NCI-H460 (cell line): ENCODE measurements at places on chromosomes 4 and X. TPM values are rescaled to one million over a fixed set of nuclear protein-coding genes. Genes with fewer than 3 reads are reported as not detected.

Gene VSIG1
- total RNA-seq: not detected in 2 replicates

Gene S100G
- total RNA-seq: not detected in 2 replicates

Gene MAGEA9B
- 0.12 TPM in 1 of 2 replicates, not detected in the other for total RNA-seq

Gene SGMS2
- 24.3 and 26.7 TPM in 2 replicates for total RNA-seq

Gene FHL1
- 14.1 and 15.8 TPM in 2 replicates for total RNA-seq

Gene SORBS2
- 22.0 and 23.8 TPM in 2 replicates for total RNA-seq

Gene BTK
- 0.05 TPM in 1 of 2 replicates, not detected in the other for total RNA-seq

Gene GRIA3
- total RNA-seq: not detected in 2 replicates

Gene BST1
- total RNA-seq: 10.2 and 11.1 TPM in 2 replicates

Gene TRIM61
- not detected in 2 replicates for total RNA-seq

Gene OTUD5
- total RNA-seq: 25.5 and 28.6 TPM in 2 replicates

Gene GC
- not detected in 2 replicates for total RNA-seq

Gene MAGEA12
- total RNA-seq: not detected in 2 replicates

Gene CDS1
- total RNA-seq: 0.32 TPM in 2 replicates

Gene PALLD
- total RNA-seq: 83.7 and 91.8 TPM in 2 replicates

Gene ATP8A1
- total RNA-seq: 6.8 and 7.9 TPM in 2 replicates

Gene UGT2B10
- not detected in 2 replicates for total RNA-seq

Gene UGT2B15
- total RNA-seq: not detected in 2 replicates

Gene H2BW2
- total RNA-seq: not detected in 2 replicates

Gene ZIC3
- 0.05 TPM in 1 of 2 replicates, not detected in the other for total RNA-seq

Gene PRSS12
- 1.1 and 1.2 TPM in 2 replicates for total RNA-seq

Gene CHRDL1
- 0.12 TPM in 1 of 2 replicates, not detected in the other for total RNA-seq

Gene BCORL1
- 2.0 and 2.8 TPM in 2 replicates for total RNA-seq

Gene RAB39B
- total RNA-seq: 47.7 TPM in 2 replicates

Gene SSX2B
- not detected in 2 replicates for total RNA-seq

Gene P2RY4
- not detected in 2 replicates for total RNA-seq

Gene SLC6A14
- not detected in 2 replicates for total RNA-seq

Gene SMIM10
- total RNA-seq: 3.2 and 4.1 TPM in 2 replicates

Gene FAM9B
- total RNA-seq: not detected in 2 replicates

Gene MAGEH1
- total RNA-seq: 9.4 and 10.8 TPM in 2 replicates

Gene FGFBP2
- total RNA-seq: not detected in 2 replicates

Gene CENPE
- total RNA-seq: 22.4 and 26.3 TPM in 2 replicates

Gene ADAMTS3
- total RNA-seq: 0.07 and 0.14 TPM in 2 replicates

Gene PCDH19
- 0.05 and 0.06 TPM in 2 replicates for total RNA-seq

Gene TMSB15C
- 5.0 and 6.0 TPM in 2 replicates for total RNA-seq

Gene STEEP1
- 53.3 and 59.7 TPM in 2 replicates for total RNA-seq

Gene LRCH2
- total RNA-seq: 0.06 and 0.07 TPM in 2 replicates

Gene CXCL10
- not detected in 2 replicates for total RNA-seq

Gene GAGE12F
- total RNA-seq: not detected in 2 replicates

Gene SH3RF1
- total RNA-seq: 3.9 and 4.4 TPM in 2 replicates

Gene CXCL9
- total RNA-seq: not detected in 2 replicates

Gene LRIT3
- total RNA-seq: not detected in 2 replicates

Gene GAB1
- 3.6 and 4.0 TPM in 2 replicates for total RNA-seq

Gene MAGEA8
- total RNA-seq: not detected in 2 replicates

Gene INTS6L
- total RNA-seq: 6.5 and 7.4 TPM in 2 replicates

Gene NONO
- 527 and 545 TPM in 2 replicates for total RNA-seq

Gene PWWP3B
- total RNA-seq: 0.06 and 0.12 TPM in 2 replicates

Gene IL1RAPL1
- not detected in 2 replicates for total RNA-seq

Gene TMPRSS11D
- total RNA-seq: not detected in 2 replicates

Gene GAB3
- 0.20 and 0.89 TPM in 2 replicates for total RNA-seq

Gene SPATA4
- 0.12 TPM in 1 of 2 replicates, not detected in the other for total RNA-seq
